Activated T-cell treated with anti-CD3 and anti-CD28 coated beads, Interleukin-2, amount 50 U/mL, for 4 hours (primary cell): ENCODE measurements at places on chromosomes 16 and 17.

GRCh38 chr17:1371893-1372590, 28.0 kb downstream of the YWHAE start:
- DNase-seq, result no peak

GRCh38 chr17:10447026-10447931, 22.1 kb downstream of the MYH4 start:
- no peak for DNase-seq

GRCh38 chr17:48730240-48730550, 1.6 kb upstream of the HOXB13 start:
- DNase-seq, result no peak

GRCh38 chr17:72264682-72265405, 144.0 kb downstream of the SOX9 start:
- no peak for DNase-seq

DNA sequence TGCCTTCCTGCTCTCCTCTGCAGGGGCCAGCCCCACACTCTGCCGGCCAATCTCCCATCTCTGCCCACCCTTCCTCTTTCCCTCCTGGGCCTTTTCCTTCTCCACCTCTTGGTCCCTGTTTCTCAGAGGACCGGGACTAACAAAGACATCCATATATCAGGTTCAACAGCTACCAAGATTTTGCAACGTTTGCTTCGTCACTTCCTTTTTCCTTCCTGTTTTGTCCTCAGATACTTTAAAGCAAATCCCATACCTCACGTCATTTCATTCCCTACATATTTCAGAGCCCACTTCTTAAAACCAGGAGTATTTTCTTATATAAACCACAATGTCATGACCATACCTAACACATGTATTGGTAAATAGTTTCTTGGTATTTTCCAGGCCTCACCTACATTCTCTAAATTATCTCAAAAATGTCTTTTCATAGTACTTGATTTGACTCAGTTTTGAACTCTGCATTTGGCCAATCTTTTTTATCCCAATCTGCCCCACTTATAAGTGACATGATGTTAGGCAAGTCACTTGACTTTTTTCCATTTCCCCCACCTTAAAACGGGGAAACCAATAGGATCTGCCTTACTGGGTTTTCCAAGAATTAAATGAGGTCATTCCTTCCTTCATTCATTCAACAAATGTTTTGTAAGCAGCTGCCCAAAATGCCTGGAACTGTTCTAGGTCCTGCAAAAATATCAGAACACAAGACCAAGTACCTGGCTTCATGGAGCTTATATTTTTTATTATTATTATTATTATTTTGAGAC, 7.2 kb upstream of the USP10 start:
- no peak for DNase-seq
